ENCODE measurements at places on chromosomes 6 and 20. TPM values are rescaled to one million over a fixed set of nuclear protein-coding genes. Genes with fewer than 3 reads are reported as not detected.
A peak's percentile ranks its signal among the peaks of the same experiment; 100 is the strongest.

The MRS2 gene
- 125 TPM for total RNA-seq

The PTCRA gene
- not detected for total RNA-seq

The MYLK4 gene
- 0.17 TPM for total RNA-seq

The GDAP1L1 gene
- 6.9 TPM for total RNA-seq

DNA sequence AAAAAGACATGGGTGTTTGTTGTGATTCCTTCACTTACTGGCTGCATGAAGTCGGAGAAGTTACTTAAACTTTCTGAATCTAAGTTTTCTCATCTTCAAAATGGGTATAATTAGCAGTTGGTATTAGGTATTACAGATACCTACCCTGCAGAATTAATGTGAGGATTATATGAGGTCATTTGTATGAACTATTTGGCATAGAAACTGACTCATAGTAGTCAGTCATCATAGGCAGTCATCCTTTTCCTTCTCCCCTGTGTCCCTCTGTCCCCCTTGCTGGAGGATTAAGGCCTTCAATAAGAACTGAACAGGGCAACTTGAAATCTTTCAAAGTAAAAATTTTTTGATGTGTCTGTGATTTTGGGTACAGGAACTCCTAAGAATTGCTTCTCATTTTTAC lies 26.3 kb downstream of the RALGAPB start:
- DNase-seq, result no peak

DNA sequence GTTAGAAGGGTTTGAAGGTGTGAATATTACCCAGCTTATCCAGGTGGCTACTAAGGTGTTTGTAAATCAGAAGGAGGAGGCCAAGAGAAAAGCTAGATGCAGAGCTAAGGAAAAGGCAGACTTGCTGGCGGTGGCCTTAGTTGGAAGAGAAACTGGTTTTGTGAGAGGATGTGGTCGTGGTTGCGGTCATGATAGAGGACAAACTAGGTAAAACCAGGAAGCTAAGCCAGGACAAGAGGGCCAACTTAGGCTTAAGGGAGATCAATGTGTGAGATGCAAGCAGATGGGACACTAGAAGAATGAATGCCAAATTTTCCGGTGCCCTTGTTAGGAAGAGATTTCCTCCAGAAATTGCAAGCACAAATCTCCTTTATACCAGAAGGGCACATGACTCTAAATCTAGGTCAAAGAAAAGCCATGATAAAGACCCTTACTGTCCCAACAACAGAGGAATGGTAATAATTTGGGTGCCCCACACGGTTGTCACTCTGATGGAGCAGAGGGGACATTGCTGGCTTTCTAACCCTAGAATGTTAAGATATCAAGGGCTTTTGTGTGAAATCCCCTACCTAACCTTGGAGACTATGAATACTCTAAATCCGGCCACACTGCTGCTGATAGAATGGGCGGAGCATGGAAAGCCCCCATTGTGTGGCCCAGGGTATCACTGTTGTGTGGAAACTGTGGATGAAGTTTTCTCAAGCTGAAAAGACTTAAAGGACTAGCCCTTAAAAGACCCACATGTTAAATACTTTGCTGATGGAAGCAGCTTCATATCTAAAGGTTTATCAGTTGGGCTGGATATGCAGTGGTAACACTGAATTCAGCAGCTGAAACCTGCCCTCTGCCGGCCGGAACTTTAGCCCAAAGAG lies 7.8 kb downstream of the IL22RA2 start:
- DNase-seq, result no peak

- DNase-seq, result peak; percentile 95
These were observed 9.7 kb downstream of the BACH2 start for GRCh38 chr6:90286884-90287488.

- DNase-seq, result no peak
These were observed 96.1 kb downstream of the PAK5 start for GRCh38 chr20:9742821-9743220.

GRCh38 chr20:16003310-16003709 lies 569.9 kb downstream of the KIF16B start:
- no peak for DNase-seq

DNA sequence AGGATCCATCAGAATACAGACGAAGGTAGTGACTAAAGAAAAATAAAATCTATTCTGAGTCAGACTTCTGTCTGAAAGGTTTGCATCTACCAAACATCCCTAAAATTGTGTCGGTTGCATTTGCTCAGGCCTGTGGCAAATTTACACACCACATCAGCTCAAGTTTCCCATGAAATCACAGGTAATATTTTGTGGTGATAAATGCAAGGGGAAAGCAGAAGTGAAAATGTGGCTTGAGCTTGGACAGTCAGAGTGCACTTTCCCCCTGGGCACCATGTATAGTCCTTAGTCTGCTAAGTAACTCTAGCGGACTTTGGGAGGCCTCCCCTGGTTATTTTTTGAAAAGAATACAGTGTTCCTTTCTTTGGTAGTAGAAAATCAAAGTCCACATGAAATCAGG lies 159.1 kb downstream of the PKHD1 start:
- no peak for DNase-seq

- no peak for DNase-seq
These were observed 395.2 kb downstream of the BCKDHB start for GRCh38 chr6:80501636-80502035.

DNA sequence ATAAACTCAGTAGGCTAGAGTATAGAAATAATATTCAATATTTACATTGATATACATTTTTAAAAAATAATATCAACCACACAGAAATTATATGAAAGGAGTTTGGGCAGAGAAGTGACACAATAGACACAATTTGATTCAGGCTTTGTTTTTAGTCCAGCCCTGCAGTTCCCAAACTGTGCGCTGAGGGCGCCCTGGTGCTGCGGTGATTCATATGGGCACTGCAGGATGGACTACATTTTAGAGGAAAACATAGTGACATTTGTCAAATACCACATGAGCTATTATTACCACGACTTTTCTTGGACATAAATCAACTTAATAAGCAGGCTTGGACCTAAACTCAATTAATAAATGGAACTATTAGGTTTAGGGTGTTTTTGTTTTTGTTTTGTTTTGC lies 364.3 kb upstream of the ID4 start:
- DNase-seq, result peak; percentile 60

DNA sequence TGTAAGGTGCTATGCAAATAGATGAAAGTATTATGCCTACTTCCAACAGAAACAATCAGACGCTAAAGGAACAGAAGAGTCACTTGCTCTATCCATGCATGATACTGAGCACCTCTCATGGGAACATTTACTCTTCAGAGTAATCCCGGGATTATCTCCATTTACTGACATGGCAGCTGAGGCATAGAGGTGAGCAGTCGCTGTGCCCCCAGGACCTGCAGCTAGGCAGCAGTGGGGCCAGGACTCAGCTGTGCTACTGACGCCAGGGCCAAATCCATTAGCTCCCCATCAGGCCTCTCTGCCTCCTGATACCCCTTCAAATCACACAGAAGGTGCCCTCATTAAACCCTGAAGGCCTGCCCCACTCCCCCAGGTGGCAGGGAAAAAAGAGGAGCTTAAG lies 51.9 kb downstream of the TRAM2 start:
- no peak for DNase-seq

- DNase-seq, result no peak
These were observed 492.0 kb upstream of the SULF2 start for GRCh38 chr20:48277266-48277665.

DNA sequence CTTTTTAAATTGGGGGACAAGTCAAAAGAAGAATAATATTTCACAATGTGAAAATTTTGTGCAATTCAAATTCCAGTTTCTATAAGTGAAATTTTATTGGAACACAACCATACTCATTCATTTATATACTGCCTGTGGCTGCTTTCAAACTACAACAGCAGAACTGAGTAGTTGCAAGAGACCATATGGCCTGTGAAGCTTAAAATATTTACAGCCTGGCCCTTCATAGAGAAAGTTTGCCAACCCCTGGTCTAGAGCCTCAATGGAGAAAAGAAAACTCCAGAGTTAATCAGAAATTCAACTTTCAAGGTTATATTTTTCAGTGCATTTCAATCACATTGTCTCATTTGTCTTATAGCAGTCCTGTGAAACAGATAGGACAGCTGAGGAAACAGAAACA lies 26.6 kb upstream of the FBXO9 start:
- no peak for DNase-seq

DNA sequence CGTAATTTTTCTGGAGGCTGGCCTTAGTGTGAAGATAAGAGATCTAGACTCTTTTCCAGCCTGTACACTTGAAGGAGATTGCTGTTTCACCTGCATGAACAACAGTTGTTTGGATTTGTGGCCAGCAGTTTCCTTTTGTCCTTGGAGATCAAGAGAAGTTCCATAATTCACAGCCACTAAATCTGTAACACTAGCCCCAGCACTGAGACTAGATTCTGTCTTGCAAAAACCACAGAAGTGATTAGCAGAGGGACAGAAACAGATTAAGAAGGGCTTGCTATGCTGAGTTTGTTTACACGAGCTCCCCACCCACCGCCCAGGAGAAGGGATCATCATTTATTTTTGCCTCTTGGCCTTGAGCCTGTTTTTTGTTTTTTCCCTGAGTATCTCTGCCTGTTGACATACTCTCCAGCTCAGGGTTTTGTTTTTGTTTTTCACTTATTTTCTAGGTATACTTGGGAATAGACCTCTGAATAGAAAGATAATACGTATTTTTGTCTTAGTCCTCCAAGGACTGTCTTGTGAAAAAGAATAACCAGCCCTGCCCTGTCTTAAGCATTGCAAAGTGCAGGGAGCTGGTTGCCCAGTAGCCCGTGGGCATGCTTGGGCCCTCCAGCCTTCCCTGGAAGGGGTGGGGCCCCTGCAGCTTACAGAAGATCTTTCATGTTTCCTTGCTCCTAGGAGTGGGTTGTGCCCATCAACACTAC lies 93.1 kb upstream of the SOX4 start:
- DNase-seq, result no peak

- no peak for DNase-seq
These were observed 7.8 kb downstream of the KIAA0408 start for GRCh38 chr6:127451388-127451787.

DNA sequence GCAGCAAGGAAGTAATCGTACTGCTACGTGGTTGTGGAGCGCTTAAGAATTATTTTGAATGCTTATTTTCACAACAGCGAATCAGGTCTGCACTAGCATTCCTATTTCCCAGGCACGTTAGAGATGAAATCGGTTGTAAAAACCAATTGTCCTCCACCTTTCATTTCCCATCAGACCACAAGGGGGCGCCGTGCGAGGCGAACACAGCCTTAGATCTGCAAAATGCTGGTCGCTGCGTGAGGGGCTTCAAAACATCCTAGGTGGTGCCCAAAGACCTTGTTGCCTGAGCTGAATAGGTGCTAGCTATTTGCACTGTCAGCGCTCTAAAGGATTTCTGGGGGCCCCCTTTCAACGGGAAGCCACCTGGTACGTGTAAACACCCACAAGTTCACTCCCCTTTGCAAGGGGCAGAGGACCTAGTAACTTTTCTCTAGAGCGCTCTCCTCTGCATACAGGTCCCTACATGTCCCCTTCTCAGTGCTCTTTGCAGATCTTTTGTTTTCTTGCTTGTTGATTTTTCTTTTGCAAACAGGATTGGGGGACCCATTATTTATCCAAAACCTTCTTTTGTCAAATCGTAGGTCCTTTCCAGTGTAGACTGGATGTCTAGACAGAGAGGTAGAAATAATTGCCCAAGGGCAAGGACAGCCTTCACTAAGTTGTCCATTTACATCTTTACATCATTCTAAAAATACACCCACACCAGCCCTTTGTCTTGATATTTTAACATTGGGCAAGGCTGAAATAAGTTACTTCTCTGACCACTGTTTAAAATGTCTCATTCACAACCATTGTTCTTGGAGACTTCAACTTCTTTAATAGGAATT lies 59.8 kb downstream of the NEDD9 start:
- DNase-seq, result peak; percentile 88

DNA sequence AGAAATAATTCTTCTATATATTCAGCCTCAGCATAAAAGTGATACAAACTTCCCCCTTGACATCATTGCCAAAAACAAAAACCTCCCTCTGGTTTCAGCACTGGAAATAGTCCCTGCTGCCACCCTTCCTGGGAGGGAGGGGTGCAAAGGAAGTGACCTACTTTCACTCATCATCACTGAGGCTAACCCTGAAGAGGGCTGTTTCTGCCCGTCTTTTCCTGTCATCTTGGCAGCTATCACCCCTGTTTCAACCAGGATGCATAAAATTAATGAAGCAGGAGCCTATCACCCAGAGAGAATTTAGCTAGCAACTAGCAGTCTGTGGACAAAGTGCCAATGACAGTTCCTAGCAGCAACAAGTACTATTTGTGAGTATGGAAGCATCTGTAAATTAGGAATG lies 397.8 kb downstream of the LAMA2 start:
- DNase-seq, result no peak

- DNase-seq, result no peak
These were observed 24.9 kb downstream of the KIF13A start for GRCh38 chr6:17962436-17963031.

DNA sequence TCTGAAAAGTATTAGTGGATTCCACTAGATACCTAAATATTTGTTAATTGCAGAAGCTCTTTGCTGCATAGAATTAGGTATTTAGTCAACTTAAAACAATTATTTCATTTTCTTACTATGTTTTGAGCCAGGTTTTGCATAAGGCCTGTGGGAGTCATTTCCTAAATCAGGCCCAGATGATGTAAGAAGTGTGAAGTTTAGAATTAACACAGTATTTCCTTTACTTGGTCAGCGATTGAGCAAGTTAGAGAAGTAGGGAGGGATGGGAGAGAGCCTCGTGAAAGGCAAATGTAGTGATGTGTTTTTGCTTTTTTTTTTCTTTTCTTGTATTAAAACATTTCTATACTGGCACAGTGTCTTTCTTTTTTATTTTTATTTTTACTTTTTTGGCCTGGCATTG lies 711.1 kb downstream of the HDGFL1 start:
- DNase-seq, result no peak

DNA sequence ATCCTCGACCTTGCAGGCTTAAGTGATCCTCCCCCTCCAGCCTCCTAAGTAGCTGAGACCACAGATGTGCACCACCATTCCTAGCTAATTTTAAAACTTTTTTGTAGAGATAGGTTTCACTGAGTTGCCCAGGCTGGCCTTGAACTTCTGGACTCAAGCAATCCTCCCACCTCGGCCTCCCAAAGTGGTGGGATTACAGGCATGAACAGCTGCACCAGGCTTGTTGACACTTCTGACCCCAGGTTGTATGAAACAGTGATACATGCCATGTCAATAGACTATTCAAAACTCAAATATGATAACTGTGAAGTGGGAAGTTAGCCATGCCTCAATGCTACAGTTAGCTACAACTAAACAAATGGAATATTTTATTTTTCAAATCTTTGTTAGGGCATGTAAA lies 20.1 kb upstream of the SHLD1 start:
- DNase-seq, result no peak

GRCh38 chr6:149419696-149420404 lies 19.8 kb downstream of the SUMO4 start:
- no peak for DNase-seq

- no peak for DNase-seq
These were observed 28.8 kb downstream of the MAP7 start for GRCh38 chr6:136521427-136521826.

DNA sequence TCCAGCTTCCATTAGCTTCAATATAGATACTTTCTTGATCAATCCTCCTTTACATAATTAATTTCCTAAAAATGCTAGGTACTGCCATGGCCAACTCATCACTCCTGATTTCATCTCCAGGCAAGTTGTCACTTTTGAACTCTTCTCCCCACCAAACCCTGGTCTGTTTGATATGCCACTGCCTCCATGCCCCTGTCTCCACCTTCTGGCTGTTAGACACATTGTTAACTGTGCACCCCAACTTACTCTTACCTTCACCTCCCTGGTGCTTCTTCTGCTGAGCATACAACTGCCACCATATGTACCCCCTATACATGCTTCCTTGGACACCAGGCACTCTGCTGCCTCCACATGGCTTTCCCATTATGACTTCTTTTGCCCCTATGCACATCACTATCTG lies 21.9 kb upstream of the AIG1 start:
- no peak for DNase-seq

- no peak for DNase-seq
These were observed 6.0 kb downstream of the CD83 start for GRCh38 chr6:14123386-14124111.
